OCI-M1 (cell line): ENCODE measurements at places on chromosomes 3 and 15.

- no peak for DNase-seq
Measured at GRCh38 chr3:32583708-32584107, 13.1 kb upstream of the DYNC1LI1 start.

- DNase-seq: peak; percentile 1
Measured at GRCh38 chr3:30988769-30989168, 94.3 kb upstream of the GADL1 start.

- DNase-seq: no peak
Measured at GRCh38 chr3:101039285-101039684, 46.1 kb upstream of the ABI3BP start.

DNA sequence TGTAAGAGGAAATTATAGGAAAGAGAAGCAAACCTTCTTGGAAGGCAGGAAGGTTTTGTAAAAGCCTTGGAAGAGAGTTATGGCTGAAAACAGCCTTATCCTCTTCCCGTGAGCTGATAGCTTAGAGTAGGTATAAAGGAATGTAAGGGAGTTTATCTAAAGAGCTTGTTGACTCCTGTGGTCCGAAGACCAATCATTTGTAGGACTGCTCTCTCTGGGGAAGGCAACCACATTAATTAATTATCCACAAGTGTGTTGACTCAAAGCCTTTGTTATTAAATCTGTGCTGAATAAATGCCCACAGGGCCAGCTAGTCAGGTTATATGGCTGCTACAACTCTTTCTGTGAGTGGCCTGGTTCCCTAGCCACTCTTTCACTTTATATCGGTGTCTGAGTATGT, 452.1 kb upstream of the RASGRP1 start:
- DNase-seq: no peak

DNA sequence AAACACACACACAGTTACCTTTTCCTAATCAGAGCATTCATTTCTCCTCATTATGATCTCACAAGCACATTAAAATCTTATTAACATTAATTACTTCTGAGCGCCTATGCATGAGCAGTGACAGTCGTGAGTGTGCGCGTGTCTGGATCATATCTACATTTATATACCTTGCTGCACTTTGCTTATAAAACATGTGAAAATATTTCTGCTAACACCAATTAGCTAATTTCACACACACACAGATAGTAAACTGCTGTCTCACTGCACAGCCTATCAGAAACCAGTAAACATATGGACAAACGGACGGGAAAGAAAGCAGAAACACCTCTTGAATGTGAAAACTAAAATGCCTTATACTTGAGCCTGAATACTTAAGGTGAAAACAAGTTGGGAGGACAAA, 64.8 kb downstream of the ZBTB20 start:
- DNase-seq: peak; percentile 41

DNA sequence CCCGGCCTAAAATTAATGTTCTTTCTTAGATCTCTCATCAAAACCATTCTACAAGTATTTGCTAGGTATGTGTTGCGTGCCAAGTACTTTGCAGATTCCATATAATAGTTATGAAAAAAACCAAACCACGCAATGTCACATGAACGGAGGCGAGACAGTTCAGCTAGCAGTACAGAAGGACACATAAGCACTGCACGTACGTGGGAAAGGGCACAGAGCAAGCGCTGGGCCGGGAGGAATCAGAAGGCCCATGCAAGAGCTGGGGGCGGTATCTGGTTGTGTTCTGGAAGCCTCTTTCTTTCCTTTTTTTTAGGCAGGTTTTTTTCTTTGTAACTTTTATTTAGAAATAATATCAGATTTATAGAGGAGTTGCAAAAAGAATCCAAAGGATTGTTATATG, 11.3 kb downstream of the PDIA5 start:
- no peak for DNase-seq

DNA sequence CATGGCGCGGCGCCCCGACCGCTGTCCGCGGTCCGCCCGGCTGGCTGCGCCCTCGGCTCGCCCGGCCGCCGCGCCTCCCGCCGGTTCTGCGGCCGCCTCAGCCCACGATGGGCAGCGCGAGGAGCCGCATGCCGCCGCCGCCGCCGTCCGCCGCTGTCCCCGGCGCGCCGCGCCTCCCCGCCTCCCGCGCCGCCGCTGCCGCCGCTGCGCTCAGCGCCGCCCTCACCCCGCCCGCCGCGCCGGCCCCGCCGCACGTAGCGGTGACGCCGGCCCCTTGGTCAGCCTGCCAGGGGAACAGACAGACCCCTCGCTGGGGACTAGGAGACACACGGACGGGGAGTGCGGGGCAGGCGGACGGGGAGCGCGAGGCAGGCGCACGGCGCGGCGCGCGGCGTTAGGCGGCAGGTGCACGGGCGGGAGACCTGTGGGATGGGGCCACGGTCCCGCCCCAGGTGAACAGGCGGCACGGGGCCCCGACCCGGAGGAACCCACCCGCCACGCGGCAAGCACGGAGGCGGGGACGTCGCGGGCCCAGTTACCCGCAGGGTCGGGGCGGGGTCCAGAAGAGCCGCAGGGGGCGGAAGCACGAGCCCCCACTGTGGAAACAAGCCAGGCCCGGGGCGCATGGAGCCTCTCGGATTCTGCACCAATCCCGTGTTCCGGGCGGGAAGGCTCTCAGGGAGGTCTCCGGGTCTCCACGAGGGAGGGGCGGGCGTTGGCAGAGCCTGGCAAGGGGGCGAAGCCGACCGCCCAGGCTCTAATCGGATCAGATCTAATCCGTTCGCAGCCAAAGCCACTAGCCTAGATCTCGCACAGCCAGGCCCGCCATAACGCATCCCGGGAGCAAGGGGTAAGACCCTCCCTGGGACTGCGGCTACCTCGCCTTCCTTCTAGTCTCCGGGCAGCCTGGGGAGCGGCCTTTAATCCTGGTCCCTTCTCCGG, at the start of gene CSPG5:
CSPG5 (minus strand) TSS at position 175 of the 942 bp plus-strand sequence; CDS start at position 3, 172 bp downstream.
- DNase-seq: no peak

GRCh38 chr3:52704611-52705437, 767 bp downstream of the GLT8D1 start:
- peak; percentile 51 for DNase-seq

- DNase-seq: peak; percentile 89
Measured at GRCh38 chr3:142850395-142851023, 38.4 kb downstream of the PCOLCE2 start.

GRCh38 chr3:11844891-11845290, 1.8 kb downstream of the TAMM41 start:
- no peak for DNase-seq

GRCh38 chr3:45026038-45026437, at the start of gene CLEC3B:
Gene CLEC3B (plus strand): TSS chr3:45026303. CDS start chr3:45026363, 60 bp downstream.
- DNase-seq: no peak

- no peak for DNase-seq
Measured at GRCh38 chr3:65953301-65953812, 85.4 kb downstream of the MAGI1 start.

DNA sequence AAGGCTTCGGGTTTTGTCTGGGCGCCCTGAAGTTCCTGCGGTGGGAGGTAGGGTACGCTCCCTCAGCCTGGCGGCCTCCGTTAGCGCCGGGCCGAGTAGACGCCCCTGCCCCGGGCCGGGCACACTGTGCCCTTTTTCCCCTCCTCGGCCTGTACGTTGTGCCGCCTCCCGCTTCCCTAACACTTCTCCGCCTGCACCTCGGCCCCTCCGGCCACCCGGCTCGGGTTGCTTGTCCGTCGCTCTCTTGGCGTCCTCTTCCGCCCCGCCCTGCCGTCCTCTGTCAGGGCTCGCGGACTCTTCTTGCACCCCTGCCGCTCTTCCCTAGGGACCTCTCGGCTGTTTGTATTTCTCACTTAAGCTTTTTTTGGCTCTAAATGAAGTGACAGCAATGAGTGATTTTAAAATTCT, 384 bp downstream of the KNL1 start:
- DNase-seq: peak; percentile 81

- no peak for DNase-seq
Measured at GRCh38 chr3:16534640-16535262, 21.3 kb upstream of the RFTN1 start.

DNA sequence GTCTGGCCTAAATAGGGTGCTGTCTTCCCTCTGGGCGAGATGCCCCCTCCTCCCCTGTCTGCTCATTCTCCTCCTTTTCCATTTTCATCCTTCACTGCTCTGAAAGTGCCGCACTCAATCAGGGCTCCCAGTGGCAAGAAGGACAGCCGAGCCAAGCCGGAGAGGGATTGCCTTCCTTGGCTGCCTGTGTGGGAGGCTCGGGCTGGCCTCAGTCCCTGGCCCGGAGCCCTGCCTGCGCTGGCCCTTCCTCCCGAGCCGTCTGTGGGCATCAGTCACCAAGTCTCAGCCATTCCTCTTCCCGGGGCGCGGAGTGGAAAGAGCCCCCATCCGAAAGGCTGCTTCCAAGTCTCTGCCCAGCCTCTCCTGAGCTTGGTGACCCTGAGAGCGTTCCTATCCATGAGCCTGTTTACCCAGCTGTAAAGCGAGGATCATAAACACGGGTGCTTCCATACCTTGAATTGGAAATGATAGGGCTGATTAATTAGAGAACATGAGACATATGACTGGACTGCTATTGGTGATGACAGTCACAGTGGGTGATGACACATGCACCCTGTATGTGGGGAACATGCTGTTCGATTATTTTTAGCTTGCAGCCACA, 59.1 kb upstream of the TLE3 start:
- no peak for DNase-seq

GRCh38 chr3:181265750-181266333, 276.3 kb upstream of the DNAJC19 start:
- DNase-seq: peak; percentile 41

DNA sequence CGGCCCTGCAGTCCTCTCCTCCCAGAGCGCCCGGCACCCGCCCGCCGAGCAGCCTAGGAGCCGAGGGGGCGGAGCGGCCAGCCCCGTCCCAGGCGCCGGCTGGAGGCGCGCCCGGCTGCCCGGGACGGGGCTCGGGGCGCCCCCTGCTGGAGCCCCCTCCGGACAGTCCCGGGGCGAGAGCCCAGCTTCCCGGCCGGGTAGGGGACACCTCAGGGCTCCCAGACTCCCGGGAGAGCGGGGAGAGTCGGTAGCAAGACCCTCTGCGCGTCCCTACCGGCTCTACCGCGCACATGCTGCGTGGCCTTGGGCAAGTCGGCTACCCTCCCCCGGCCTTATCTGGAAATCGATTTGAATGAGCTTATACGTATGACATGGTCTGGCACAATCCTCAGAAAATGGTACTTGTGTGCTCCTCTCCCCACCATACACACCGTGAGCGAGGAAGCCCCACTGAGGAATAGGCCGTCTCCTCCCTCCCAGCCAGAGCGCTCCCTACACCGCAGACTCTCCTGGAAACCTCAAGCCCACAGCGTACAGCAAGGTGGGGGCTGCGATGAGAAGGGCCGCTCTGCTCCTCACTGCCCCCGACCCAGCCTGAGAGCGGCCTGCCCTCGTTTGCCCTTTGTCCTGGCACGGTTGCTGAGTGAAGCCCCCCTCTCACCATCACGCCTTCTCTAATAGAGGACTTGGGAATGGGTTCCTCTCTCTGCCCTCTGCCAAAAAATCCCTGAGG, at the start of gene DAPK2:
DAPK2 (minus strand) TSS at position 65 of the 733 bp plus-strand sequence. CDS start 6,224 bp downstream, outside the sequence.
- DNase-seq: peak; percentile 84

GRCh38 chr3:171688593-171688992, 121.7 kb downstream of the PLD1 start:
- DNase-seq: no peak

- no peak for DNase-seq
Measured at GRCh38 chr15:57455929-57456328, 79.6 kb downstream of the CGNL1 start.

GRCh38 chr3:148366743-148367410, 330.8 kb upstream of the AGTR1 start:
- DNase-seq: peak; percentile 28

GRCh38 chr15:89371228-89372044, 36.8 kb upstream of the POLG start:
- no peak for DNase-seq

DNA sequence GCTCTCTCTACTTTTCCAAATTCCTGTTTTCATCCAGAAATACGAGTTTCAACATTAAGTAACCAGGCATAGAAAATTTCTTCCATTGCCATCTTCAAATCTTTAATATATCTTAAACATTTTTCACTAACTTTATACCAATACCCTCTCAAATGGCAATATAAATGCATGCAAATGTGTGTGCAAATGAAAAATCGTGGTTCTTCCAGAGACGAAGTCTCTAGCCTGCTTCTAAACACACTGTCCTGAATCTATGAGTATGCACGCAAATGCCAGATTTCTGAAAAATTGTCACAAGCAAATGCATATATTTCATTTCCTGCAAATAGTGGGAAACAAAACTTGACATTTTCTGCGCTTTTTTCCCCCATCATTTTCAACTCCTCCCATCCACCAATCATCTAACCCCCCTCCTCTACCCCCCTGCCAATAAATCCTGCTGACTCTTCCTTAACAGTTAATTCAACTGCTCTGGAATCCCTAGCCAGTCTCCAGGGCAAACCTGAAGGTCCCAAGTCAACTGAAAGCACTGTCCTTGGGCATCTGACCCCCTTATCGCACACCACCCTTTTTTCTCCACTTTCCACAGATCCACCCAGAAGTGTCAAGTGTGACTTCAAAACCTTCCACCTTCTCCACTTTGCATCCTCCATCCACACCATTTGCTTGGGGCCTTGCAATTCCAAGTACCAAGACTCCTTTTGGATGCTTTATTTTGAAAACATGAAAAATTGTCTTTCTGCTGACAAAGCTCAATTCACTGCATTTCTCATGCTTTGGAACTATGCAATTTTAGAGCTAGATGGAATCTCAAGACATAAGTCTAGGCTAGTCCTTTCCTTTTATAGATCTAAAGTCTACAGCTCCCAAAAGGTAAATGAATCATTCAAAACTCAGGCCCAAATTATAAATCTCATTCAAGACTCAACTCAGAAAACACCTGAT, 144.7 kb downstream of the OSBPL10 start:
- no peak for DNase-seq

GRCh38 chr15:68693071-68693470, 114.3 kb downstream of the CORO2B start:
- peak; percentile 2 for DNase-seq

- DNase-seq: peak; percentile 11
Measured at GRCh38 chr3:109132801-109133473, 3.6 kb upstream of the C3orf85 start.

GRCh38 chr3:13571831-13572750, 23.2 kb downstream of the FBLN2 start:
- no peak for DNase-seq

GRCh38 chr3:140186421-140186920, 251.5 kb downstream of the CLSTN2 start:
- DNase-seq: no peak

DNA sequence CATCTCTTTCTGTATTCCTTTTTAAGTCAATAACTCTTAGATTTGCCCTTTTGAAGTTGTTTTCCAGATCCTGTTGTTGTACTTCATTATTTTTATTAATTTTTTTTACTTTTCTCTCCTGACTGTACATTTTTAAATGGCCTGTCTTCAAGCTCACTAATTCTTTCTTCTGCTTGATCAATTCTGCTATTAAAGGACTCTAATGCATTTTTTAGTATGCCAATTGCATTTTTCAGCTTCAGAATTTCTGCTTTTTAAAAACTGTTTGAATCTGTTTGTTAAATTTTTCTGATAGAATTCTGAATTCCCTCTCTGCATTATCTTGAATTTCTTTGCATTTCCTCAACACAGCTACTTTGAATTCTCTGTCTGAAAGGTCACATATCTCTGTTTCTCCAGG, 5.6 kb downstream of the OR5K4 start:
- DNase-seq: no peak

DNA sequence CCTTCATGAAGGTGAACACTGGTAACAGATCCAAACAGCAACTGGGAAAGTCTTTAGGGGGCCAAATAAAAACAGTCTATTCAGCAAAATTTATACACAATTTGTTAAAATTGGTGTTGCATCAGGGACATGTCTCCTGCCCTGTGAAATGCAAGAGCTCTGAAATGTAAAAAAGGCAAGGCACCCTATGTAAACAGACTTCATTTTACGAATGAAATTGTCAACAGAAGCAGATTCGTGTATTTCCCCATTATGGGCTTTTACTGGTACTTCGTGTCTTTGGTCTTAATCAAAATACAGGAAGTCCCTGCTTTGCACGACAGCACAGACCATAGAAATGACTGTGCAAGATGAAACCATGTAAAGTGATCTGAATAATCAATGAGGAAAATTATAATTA, 127.3 kb upstream of the THBS1 start:
- DNase-seq: peak; percentile 79
